ENCODE measurements at places on chromosomes 1 and 21. TPM values are rescaled to one million over a fixed set of nuclear protein-coding genes. Genes with fewer than 3 reads are reported as not detected.

DNA sequence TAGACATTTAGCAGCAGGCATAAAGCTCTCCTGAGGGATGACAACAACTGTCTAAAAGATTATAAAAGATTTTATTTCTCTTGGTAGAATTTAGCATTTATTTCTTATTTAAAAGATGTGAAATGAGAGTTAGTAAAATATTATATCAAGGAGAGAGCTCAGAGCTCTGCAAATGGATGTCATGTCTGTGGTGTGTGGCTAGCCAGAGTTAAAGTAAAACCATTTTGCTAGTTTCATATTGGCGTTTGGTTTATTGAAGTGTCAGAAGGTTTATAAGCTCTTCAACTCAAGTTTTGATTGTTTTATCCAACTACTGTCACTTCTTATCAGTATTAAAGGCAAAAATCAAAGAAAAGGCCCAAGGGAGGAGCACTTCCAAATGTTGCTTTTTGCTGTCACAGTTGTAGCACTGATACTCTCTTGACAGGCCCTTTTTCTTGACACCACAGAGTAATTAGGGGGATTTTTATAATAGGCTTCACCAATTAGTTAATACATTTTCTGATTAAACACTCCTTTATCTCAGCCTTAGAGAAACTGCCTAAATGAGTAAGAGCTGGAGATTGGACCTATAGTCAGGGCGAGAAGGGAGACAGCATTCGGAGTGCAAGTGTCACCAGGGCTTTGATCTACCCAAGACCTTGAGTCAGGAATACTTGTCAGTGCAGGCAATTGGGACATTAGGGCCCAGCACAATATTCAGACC is 233.9 kb downstream of the PTBP2 start:
- DNase-seq: no peak

DNA sequence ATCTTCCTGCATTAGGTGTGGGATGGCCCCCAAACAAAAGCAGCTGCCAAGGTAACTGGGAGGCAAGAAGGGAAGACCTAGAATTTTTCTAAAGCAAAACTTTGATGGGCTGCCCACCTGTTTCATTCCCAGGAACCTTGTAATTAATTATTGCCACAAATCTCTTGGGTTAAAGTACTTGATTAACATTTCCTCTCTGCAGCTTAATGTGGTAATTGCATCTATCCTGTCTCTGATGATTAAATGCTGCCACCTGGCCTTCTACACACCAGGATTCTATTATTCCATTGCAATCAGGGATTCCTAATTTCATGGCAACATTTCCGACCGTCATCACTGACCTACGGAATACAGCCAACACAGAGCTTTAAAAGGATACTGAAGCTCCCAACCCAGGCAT is 68.3 kb upstream of the RC3H1 start:
- DNase-seq: no peak

DNA sequence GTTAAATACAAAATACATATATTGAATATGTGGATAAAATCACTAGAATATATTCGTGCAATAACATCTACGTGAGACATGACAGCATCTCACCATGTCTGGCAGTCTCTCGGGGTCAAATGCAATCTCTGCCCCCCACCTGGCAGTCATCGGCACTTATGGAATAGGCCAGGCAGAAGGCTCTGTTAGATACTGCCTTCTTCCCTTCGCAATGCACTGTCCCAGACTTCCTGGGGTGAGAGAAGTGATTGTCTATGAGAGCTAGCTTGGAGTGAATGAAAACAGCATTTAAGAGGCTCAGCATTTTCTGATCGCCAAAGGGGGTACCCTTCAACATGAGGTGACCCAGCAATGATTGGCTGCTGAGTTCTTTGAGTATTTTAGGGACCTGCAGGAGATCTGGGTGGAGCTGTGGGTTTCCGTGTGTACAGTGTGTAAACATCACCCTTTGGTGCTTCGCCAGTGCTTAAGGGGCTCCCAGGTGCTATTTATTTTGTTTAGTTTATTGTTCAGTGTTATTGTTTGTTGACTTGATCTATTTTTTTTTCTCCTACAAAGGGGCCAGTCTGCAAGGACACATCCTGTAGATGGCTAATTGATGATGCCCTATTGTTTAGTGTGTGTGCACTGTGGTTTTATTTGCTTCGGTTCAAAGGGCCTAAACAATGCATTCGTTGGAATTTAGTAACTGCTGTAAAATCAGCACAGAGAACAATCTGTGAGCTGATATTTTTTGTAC is 10.2 kb downstream of the ERG start:
- DNase-seq: no peak

GRCh38 chr1:118487932-118488331 is 302.9 kb upstream of the SPAG17 start:
- DNase-seq: no peak

- DNase-seq: no peak
Measured at GRCh38 chr1:16191309-16191708, 21.1 kb downstream of the ARHGEF19 start.

DNA sequence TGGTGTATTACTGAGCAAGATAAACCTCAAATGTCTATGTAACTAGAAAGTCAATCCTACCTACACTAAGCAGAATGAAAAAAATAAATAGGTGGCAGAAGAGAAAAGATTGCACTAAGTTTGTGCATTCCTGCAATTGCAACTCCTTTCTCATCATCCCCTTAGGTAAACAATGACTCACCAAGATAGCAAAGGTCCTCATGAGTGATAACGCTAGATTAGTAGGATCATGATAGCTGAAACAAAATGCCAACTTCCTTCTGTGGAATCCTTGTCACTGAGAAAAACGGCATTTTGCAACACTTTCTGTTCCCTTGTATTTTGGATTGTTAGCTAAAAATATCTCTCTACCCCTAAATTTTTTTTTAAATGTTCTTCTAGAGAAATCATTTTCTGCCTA is 20.0 kb upstream of the FCER1A start:
- peak; percentile 6 for DNase-seq

DNA sequence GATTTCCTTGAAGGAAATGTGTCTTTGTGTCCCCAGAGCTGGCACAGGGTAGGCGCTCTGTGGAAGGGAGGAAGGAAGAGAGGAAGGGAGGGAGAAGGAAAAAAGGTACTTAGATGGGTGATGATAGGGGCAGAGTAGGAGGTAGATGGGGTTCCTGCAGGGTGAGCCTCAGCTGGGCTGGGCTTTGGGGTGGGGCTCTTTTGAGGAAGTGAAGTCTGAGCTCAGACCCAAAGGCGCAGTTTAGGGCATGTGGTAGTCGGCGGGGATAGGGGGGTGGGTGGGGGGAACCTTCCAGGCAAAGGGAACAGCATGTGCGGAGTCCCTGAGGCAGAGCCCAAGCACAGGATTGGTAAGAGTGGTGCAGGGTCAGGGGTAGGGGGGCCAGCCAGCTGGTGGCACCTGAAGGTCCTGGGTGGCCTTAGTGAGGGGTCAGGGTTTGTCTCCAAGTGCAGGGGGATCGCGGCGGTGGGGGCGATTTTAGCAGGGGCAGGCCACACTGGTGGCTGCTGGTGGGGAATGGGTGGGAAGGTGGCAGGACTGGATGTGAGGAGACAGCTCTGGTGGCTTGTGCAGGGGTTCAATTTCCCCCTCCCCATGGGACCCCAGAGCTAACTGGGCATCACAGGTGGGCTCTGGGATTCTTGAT is 8.4 kb upstream of the HTR6 start:
- DNase-seq: no peak

GRCh38 chr1:23358310-23358875 is 11.2 kb downstream of the ZNF436 start:
- no peak for DNase-seq

DNA sequence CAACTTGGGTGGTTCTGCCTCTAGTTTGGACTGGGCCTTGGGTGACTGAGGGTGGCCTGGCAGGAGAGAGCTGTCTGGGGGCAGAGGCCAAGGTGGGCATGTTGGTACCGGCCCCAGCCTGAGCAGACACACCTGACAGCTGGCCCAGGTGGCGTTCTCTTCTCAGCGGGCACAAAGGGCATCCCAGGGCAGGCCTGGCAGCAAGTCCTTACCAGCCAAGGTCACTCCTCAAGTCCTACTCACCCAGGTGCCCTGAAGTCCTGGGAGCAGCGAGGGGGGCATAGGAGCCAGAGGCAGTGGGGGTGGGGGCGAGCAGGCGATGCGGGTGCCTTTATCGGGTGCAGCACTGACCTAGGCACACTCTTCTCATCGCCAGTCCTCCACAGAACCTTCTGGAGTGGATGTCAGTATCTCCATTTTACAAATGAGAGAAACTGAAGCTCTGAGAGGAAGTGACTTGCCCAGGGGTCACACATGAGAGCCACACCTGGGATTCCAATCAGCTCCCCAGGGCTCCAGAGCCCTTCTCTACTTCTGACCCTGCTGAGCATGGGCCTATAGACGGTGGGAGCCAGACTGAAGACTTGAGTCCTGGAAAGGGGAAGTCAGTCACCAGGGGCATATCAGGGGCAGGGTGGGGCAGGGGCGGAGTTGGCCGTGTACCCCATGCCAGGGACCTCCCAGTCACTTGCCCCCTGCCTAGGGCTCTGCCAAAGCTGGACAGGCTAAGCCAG is 587 bp upstream of the SLC25A34 start:
- no peak for DNase-seq

DNA sequence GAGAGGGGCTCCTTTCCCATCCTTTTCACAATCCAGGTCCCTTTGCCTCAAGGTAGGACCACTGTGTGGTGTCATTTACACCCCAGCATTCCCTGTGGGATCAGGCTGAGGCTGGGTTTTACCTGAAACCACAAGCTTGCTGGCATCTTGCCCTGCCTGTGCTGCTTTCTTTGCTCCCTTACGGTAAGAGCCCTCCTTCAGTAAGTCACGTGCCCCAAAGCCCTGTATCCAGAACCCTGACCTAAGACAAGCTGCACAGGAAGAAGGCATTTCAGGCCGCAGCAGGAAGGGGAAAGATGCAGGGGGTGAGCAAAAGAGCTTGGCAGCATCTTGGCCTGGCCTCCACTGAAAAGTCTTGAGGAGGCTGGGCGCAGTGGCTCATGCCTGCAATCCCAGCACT is 58.4 kb downstream of the KLHDC7A start:
- no peak for DNase-seq

GRCh38 chr1:36503159-36503558 is 20.4 kb upstream of the CSF3R start:
- no peak for DNase-seq

- DNase-seq: peak; percentile 40
Measured at GRCh38 chr1:8965121-8965820, 19.6 kb downstream of the CA6 start.

GRCh38 chr21:43957611-43958362 is 54.3 kb upstream of the TRAPPC10 start:
- DNase-seq: no peak

- DNase-seq: no peak
Measured at GRCh38 chr1:101540161-101540560, 303.3 kb downstream of the S1PR1 start.

DNA sequence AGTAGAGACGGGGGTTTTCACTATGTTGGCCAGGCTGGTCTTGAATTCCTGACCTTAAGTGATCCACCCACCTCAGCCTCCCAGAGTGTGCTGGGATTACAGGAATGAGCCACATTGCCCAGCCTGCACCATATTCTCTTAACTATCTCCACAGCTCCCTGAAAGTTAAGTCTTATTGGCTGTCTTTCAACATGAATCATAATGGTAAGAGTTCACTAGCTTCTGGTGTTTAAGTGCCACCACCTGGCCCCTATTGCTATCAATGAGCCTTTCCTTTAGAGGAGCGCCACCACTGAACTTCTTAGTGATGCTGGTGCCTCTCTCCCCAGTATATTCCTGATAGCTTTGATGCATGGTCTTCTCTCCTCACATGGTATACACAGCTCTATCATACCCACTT is 15.7 kb downstream of the ZFYVE9 start:
- DNase-seq: peak; percentile 8

DNA sequence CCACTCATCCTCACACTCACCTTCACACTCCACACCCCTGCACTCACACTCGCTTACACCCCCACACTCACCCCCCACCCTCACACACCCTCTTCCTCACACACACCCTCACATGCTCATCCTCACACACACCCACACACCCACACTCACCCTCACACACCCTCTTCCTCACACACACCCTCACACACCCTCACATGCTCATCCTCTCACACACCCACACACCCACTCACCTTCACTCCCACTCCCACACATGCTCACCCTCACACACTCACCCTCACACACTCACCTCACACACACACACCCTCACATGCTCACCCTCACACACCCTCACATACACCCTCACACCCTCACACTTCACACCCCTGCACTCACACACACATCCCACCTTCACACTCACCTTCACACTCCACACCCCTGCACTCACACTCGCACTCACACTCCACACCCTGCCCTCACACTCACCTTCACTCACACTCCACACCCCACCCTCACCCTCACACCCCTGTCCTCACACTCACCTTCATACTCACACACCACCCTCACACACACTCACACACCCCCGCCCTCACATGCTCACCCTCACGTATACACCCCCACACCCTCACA is 42.6 kb upstream of the EDN2 start:
- no peak for DNase-seq

- no peak for DNase-seq
Measured at GRCh38 chr1:115117298-115117697, 28.0 kb upstream of the TSPAN2 start.

- DNase-seq: no peak
Measured at GRCh38 chr1:71157151-71157550, 76.3 kb upstream of the ZRANB2 start.

- DNase-seq: no peak
Measured at GRCh38 chr1:204853436-204853835, 17.2 kb upstream of the NFASC start.

GRCh38 chr21:29490016-29490415 is 191.3 kb downstream of the BACH1 start:
- DNase-seq: no peak

GRCh38 chr1:168581817-168582572 is 5.6 kb downstream of the XCL1 start:
- DNase-seq: no peak

DNA sequence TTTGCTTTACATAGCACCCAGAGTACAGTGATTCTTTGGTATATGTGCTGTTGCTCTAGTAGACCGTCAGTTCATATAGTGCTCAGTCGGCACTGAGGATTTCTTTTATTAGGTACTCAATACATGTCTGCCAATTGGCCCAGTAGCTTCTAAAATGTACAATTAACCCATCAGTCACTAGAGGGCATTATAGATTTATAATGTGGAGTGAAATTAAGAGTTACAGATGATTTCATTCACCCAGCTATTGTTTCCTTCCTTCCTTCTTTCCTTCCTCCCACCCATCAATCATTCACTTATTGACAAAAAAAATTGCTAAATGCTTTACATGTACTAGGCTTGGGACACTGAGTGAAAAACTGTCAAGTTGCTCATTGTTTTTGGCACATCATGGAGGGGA is 263.6 kb upstream of the USP24 start:
- DNase-seq: peak; percentile 8

- peak; percentile 87 for DNase-seq
Measured at GRCh38 chr21:35478161-35479064, 429.3 kb upstream of the RUNX1 start.

BNIPL gene
- total RNA-seq: 0.66 TPM

CAMK2N1 gene
- total RNA-seq: 0.60 TPM

PDE9A gene
- 9.3 TPM for total RNA-seq

ADAMTS1 gene
- total RNA-seq: 155 TPM

RASSF5 gene
- total RNA-seq: 50.7 TPM

CYP4A22 gene
- total RNA-seq: not detected

SIPA1L2 gene
- 143 TPM for total RNA-seq

KRTAP12-4 gene
- not detected for total RNA-seq

All from cardiac muscle cell (in vitro differentiated cells and primary cell).